ENCODE measurements at places on chromosomes 3 and 15. TPM values are rescaled to one million over a fixed set of nuclear protein-coding genes. Genes with fewer than 3 reads are reported as not detected.

The GOLGA6B gene
- total RNA-seq, result not detected

The MNS1 gene
- 0.39 TPM for total RNA-seq

The CASR gene
- total RNA-seq, result not detected

The PCOLCE2 gene
- total RNA-seq, result 2.9 TPM

The GOLGA8G gene
- not detected for total RNA-seq

The GP5 gene
- not detected for total RNA-seq

The MOBP gene
- total RNA-seq, result not detected

The HTR3E gene
- not detected for total RNA-seq

The COL6A6 gene
- total RNA-seq, result not detected

The XCR1 gene
- not detected for total RNA-seq

The KCNMB2 gene
- total RNA-seq, result not detected

The DAZL gene
- not detected for total RNA-seq

The ANKRD63 gene
- total RNA-seq, result not detected

The SLC28A1 gene
- total RNA-seq, result not detected

The RAB6B gene
- 0.15 TPM for total RNA-seq

The KCNAB1 gene
- total RNA-seq, result not detected

The GLT8D1 gene
- 58.9 TPM for total RNA-seq

The RSL24D1 gene
- total RNA-seq, result 99.4 TPM

The NMNAT3 gene
- 4.0 TPM for total RNA-seq

The HIGD2B gene
- not detected for total RNA-seq

The HESX1 gene
- 0.55 TPM for total RNA-seq
